Caudate nucleus (tissue), 63 donors: ENCODE measurements at places on chromosomes 7 and 10.

GRCh38 chr7:27339478-27339877, 96.9 kb downstream of the EVX1 start:
- DNase-seq, result no peak

GRCh38 chr7:29063236-29063635, 83.1 kb downstream of the CPVL start:
- DNase-seq, result no peak

DNA sequence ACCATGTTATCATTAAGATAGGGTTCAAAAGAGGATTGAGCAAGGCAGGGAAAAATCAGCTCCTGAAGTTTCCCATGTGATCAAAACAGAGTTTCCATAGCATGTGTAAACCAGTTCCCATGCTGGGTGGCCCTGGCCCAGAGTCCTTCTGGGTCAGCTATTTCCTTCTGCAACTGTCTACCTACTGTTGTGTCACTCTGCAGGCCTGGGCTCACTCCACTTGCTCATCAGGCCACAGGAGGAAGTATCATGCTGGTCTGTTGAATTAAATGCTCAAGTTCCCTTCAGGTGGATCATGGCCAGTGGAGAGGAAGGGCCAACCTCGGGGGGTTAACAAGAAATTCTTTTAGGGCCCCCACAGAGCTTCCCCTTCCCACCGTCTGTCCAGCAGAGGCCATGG, 104.7 kb downstream of the GFRA1 start:
- no peak for DNase-seq

- no peak for DNase-seq
Observed at GRCh38 chr7:15559416-15559928, 2.3 kb downstream of the AGMO start.

DNA sequence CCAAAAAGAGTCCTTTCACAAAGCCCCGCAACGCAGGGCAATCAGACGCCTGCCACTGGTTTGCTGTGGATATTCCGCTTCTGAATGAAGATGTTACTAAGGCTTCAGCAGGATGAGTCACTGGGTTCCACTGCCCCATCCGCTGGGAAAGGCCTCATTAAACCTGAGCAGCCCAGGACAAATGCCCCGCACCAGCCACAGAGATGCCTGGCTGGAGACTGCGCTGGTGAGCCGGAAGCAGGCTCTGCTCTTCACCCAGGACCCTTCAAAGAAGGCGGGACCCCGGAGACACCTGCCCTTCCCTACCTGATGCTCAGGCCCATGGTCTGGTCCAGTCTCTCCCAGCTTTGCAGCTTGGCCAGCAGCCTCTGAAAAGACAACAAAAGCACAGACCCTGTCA, 19.8 kb downstream of the MAD1L1 start:
- no peak for DNase-seq

DNA sequence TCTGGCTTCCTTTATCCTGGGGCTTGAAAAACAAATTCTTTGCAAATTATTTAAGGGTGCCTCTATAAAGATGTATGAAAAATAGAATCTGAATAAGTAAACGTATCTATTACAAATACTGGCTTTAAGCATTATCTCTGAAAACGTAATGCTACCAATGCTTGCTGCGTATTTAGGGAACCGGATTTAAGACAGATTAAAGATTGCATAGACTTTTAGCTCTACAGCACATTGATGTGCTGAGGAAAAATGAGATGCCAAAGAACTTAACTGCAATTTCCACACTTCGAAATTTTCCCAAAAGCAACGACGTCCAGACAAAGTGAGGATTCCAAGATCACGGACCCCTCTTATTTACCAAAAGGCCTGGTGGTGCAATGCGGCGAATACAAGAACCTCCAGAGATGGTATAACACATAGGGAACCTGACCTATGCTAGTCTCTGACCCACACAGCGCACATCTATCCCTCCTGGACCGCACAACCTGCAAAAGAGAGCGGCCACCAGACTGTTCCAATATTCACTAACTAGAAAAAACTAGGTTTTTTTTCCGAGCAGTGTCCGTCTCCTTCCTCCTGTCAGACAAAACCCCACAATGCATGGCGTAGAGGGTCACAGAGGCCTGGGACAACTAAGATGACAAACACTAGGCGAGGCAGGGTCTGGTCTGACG, 34.3 kb upstream of the PHF14 start:
- DNase-seq, result no peak

GRCh38 chr7:94250124-94250523, 144.6 kb upstream of the COL1A2 start:
- no peak for DNase-seq

GRCh38 chr10:112779025-112779770, 170.8 kb upstream of the TCF7L2 start:
- no peak for DNase-seq

- DNase-seq, result no peak
Observed at GRCh38 chr10:101228153-101228965, 904 bp downstream of the LBX1 start.

GRCh38 chr10:36351159-36351558, 709.1 kb upstream of the FZD8 start:
- no peak for DNase-seq

- no peak for DNase-seq
Observed at GRCh38 chr10:30386801-30387588, 37.9 kb upstream of the MTPAP start.

GRCh38 chr10:29921071-29921446, 138.3 kb downstream of the JCAD start:
- no peak for DNase-seq

GRCh38 chr10:44674536-44675386, 236.4 kb upstream of the TMEM72 start:
- no peak for DNase-seq

DNA sequence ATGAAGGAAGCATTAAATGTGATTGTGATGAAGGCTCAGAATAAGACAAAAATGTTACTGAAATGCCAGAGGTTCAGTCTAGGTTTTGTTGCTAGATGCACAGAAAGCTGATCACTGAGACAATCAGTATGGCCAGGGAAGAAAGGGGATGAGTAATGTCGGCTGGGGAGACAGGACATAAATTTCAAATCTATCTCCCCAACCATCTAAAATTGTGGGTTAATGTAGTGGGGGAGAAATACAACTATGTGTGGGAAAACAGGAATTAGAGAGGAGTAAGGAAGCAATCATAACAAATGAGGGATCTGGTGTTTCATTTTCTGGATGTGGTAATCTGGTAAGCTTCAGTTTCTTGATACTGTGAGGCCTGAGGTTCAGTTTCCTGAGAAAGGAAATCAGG, 1111.0 kb downstream of the XPNPEP1 start:
- DNase-seq, result no peak

DNA sequence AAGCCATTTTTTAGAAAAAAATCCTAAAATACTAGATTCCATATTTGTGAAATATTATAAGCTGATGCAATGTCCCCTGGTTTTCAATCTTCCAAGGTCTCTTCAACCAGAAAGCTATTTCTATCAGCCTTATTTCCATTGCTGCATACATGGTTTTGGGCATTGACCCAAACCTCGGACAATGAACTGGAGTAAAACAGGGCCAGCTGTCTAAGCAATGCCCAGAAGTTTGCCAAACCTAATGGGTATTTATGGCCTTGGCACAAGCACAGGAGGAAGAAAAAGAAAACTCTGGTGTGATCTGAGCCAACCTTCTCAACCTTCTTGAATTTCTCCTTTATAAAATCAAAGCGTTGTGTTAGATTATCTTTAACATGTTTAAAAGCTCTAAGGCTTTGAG, 402.3 kb downstream of the DNAJB9 start:
- DNase-seq, result no peak

GRCh38 chr10:34740321-34740720, 74.8 kb downstream of the PARD3 start:
- no peak for DNase-seq

- no peak for DNase-seq
Observed at GRCh38 chr10:11298116-11298515, 280.4 kb downstream of the CELF2 start.

- DNase-seq, result no peak
Observed at GRCh38 chr7:133273227-133273626, 20.3 kb downstream of the EXOC4 start.

- no peak for DNase-seq
Observed at GRCh38 chr7:78864339-78864738, 589.1 kb downstream of the MAGI2 start.

GRCh38 chr7:2010101-2010500, 222.6 kb downstream of the MAD1L1 start:
- DNase-seq, result no peak

GRCh38 chr7:31100871-31101270, 48.8 kb downstream of the ADCYAP1R1 start:
- DNase-seq, result no peak

GRCh38 chr7:29970158-29970557, 19.4 kb downstream of the SCRN1 start:
- DNase-seq, result no peak

GRCh38 chr10:113279262-113279661, 273.6 kb upstream of the HABP2 start:
- DNase-seq, result no peak

- no peak for DNase-seq
Observed at GRCh38 chr7:66502230-66503035, 126.2 kb upstream of the KCTD7 start.

- DNase-seq, result no peak
Observed at GRCh38 chr10:15605740-15606369, 113.9 kb downstream of the ITGA8 start.

DNA sequence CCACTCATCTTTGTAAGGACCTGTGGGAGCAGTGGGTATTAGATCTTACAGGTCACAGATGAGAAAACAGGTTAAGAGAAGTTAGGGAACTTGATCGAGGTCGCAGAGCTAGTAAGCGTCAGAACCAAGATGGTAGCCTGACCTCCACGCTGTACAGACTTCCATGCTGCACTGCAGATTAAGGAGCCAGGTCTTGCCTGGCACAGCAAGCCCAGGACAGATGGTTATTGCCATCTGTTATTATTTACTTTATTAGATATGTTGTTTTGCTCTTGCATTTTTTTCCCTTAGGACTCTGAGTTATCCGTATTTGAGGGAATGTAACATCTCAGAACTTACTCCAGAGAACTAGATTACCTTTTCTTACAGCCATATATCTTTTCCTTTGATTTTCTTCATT, 147.2 kb downstream of the NSUN6 start:
- no peak for DNase-seq

DNA sequence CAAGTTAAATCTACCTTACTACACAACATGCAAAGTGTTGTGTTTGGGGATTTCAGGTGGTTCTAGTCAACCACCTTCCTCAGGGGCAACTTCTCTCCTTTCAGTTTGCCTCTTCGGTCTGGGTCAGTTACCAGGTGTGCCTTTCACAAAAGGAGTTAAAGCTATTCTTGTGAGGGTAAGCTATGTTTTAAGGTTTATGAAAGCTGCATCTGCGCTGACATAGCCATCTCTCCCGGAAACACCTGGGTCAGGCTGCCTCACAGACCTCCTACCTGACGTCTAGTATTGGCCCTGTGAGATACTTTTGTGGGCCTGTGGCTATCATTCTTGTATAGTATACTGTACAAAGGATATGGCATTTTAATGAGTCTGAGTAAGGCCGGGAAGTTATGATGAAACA, 67.7 kb upstream of the ITGA8 start:
- no peak for DNase-seq

GRCh38 chr7:40047661-40048060, 86.8 kb downstream of the MPLKIP start:
- no peak for DNase-seq

DNA sequence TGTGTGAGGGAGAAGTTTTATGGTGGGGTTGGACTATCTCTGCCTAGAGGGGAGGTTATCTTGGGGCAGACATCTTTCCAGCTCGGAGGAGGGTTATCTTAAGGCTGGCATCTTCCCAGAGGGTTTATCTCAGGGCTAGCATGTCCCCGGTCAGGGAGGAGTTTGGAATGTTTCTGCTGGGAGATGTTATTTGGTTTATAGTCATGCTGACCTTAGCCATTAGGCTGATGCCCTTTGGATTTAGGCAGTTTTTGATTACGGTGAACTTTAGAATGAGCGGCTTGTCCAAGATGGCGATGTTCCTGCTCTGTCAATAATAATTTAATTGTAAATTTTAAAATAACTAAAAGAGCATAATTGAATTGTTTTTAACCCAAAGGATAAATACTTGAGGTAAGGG, 236.4 kb downstream of the CACNB2 start:
- no peak for DNase-seq

GRCh38 chr7:5388273-5388901, 35.2 kb downstream of the TNRC18 start:
- DNase-seq, result no peak

DNA sequence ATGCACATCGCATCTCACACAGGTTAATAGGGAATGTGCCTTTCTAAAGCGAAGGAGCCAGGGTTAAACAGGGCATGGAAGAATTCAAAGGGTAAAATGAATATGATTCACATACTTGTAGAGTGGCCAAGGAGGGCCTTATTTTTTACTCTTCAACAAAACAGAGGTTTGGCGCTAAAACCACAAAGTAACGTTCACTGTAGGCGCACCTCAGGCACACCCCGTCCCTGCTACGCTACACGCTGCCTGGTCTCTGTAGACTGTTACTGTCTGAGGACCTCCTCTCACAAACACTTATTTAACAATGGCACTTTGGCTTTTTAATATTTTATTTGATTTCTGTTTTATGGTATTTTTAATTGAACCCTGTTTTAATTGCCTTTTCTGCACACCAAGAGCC, 462.1 kb upstream of the GALNT17 start:
- no peak for DNase-seq

GRCh38 chr7:44052771-44053365, 8.4 kb downstream of the DBNL start:
- DNase-seq, result no peak

- DNase-seq, result no peak
Observed at GRCh38 chr10:104406715-104407650, 53.4 kb downstream of the CFAP58 start.

DNA sequence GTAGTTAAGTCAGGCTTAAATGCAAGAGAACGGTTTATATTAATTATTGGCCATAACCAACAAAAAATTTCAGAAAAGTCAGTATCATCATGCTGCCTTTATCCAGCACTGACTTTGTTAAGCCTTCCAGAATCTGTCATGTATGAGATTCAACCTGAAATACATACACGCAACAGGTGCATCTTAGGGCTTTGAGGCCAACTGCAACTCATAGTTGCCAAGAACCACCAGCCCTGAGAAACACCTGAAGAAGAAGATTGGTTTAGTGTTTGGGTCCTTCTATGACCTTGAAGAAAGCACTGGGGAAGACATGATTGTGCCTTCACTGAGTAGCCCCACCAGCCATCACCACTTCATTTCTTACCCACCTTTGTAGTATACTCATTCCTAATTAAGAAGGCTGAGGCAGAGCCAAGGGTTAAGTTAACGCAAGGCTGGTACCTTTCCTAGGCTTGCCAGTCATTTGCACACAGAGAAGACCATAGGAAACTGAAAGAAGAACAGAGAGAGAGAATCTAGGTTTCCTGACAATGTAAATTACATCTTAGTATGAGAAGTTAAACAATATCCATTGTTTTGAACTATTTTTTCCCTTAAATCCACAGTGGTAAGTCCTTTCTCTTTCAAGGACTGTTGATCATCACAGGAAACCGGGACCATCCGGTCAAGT, 200.1 kb upstream of the PRKCQ start:
- no peak for DNase-seq

GRCh38 chr7:98202367-98203195, 8.7 kb upstream of the BHLHA15 start:
- no peak for DNase-seq

GRCh38 chr7:128003167-128003566, 28.1 kb downstream of the LRRC4 start:
- no peak for DNase-seq

- no peak for DNase-seq
Observed at GRCh38 chr7:2631946-2632732, at the start of gene TTYH3. TTYH3 (plus strand) TSS chr7:2631986; CDS start chr7:2632156, 170 bp downstream.
